ENCODE measurements at places on chromosomes 2 and 18.

DNA sequence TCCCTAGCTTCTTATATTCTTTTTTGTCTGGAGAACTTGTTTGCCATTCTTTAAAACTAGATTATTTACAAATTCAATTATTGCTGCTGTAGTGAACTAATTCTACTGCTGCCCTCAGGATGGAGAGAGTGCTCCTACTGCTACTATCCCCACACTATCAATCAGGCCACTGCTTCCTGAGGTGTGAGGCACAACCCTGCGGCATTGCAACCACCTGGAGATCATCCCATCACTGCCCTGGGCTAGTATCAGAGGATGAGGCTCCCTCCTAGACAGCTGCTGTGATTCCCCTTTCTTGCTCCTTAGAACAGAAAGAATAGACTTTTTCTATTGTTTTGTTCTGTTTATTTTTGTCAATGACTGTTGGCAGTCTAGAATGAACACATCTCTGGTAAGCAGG, 146.6 kb downstream of the CDH19 start:
- DNase-seq: no peak

GRCh38 chr18:62729487-62730386, 14.4 kb downstream of the PHLPP1 start:
- DNase-seq: no peak

GRCh38 chr2:126507425-126507911, 148.5 kb upstream of the GYPC start:
- no peak for DNase-seq

DNA sequence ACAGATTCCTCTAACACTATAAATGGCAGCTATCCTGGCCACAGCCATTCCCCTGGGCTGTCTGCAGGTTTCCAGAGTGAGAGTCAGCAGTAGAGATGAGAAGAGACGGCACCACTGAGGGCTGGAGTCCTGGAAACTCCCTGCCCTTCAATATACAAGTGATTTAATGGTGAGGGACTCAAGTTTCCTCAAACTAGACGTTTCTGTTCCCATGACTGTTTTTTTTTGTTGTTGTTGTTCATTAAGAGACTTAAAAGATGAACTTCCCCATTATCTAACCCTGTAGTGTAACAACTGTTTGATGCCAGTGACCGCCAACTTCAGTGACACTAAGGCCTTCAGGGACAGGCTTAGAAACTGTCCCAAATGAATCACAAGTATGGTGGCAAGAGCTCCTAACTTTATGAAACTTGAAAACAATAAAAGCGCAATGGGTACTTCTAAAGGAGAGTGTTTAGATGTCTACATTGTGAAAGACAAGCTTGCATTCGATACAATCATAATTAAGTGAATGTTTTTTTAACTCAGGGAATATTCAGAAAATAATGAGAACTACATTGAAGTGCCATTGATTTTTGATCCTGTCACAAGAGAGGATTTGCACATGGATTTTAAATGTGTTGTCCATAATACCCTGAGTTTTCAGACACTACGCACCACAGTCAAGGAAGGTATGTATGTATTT, 34.0 kb downstream of the IL1R2 start:
- no peak for DNase-seq

DNA sequence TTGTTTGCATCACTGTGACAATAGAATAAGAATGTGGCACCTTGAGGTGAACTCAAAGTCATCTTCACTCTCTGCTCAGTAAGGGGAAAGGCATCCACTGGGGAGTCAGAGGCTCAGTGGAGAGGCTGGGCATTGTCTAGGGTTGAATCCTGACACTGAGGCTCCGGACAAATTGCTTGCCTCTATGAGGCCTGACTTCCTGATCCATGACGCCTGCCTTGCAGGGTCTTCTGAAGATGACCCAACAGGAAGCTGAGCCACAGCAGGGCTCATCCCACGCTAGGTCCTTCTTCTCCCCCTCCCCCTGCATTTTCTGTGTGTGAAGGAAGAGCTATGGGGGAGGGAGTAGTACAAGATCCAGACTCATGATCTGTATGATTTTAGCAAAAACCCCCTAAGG, 265.1 kb downstream of the SH3BP4 start:
- DNase-seq: no peak
